Mucosa of gallbladder (tissue), 1 donor: ENCODE measurements at places on chromosomes 16 and 17.

DNA sequence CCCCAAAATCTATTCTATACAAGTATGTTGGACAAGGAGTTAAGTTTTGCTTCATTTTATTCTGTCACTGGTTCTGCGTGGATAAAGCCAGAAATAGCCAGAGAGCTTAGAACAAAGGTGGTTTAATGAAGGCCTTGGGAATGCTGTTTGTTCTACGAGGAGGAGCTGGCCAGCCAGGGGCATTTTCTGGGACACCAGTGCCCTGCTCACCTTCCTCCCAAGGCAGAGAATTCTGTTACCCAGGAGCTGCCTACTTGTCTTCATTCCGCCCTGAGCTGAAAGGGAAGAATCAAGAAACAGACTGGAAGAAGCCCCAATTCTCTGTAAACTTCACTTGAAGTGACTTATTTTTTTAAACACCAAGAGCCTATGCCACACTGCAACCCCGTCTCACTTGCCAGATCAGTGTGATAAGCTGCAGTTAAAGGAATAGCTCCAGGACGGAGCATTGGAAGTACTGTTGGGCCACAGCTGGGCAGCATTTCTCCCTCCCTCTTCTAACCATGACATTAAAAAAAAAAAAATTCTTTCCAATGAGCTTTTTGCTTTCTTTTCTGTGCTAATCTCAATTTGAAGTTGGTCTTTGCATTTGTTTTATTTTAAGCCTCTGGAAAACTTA lies 149.8 kb upstream of the DYNLRB2 start:
- DNase-seq = peak; percentile 49

GRCh38 chr16:55418586-55418985 lies 60.4 kb upstream of the MMP2 start:
- peak; percentile 12 for DNase-seq

DNA sequence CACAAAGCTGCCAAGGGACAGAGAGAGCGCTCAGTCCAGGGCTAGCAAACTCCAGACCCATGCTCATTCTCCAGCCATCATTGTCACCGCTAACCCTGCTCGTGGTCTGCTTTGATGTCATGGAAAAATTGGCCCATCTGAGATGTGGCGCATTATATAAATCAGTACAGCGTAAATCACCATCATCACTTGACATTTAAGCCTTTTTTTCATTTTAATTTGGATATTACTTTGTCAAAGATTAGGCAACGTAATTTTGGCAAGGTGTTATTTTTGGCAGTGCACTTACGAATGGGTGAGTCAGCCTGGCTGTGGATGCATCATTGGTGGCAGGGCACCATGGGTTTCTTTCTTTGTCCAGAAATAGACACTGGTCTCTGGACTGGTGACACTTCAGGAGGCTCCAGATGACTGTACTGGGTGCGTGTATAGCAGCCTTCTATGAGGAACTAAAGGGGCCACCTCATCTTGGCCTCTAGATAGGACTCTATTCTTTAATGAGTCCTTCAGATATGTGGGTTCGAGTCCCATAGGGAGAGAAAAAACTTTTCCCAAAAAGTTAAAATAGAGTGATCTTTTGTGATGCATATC lies 166.3 kb downstream of the MSI2 start:
- DNase-seq = no peak

DNA sequence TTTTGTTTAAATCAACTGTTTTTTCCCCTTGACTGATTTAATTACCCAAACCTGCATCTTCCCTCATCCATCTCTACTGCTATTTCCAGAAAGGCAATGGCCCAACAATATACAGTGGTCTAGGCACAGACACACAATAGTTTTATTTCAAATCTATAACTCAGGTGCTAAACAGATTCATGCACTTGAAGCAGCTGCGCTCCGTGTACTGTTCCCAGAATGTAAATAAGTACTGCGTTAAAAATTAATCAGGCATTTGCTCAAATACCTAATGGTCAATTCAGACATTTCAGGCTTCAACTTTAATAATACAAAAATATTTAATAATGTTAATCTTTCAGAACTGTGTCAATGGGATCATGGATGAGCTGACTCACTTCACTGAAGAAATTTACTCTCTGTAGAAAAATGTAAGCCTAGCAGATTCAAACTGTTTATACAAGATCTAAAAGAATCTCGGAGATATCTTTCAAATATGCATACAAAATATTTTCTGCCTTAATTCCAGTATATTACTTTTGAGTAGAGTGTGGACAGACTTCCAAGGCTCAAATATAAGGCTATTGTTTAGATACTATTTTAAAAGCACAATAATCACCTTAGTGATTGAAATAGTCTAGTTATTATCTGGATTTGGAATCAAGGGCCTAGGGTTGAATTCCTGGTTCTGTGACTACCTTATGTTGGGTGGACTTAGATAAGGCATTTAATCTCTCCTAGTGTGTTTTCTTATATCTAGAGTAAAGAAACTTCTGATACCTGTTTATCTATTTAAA lies 97.4 kb upstream of the PSMD7 start:
- no peak for DNase-seq

DNA sequence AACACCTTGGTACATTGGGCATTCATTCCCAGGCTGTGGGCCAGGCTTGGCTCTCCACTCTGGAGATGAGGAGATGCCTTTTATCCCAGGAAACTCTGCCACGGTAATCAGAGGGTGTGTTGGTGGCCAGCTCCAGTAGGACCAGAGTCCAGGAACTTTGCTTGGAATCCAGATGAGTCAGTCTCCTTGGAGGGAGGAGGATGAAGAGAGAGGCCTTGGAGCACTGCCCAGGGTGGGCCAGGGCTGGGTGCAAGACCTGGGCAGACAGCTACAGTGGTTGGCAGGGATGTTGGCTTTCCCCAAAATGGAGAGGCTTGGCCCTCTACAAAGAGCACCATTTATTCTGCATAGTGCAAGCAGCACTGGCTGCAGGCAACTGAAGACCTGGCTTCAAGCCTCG lies 209.0 kb downstream of the RGS9 start:
- DNase-seq = no peak

- no peak for DNase-seq
Observed at GRCh38 chr17:69269131-69269998, 40.7 kb upstream of the ABCA10 start.
